Naive B cell (primary cell): ENCODE measurements at places on chromosomes 7 and 10.

DNA sequence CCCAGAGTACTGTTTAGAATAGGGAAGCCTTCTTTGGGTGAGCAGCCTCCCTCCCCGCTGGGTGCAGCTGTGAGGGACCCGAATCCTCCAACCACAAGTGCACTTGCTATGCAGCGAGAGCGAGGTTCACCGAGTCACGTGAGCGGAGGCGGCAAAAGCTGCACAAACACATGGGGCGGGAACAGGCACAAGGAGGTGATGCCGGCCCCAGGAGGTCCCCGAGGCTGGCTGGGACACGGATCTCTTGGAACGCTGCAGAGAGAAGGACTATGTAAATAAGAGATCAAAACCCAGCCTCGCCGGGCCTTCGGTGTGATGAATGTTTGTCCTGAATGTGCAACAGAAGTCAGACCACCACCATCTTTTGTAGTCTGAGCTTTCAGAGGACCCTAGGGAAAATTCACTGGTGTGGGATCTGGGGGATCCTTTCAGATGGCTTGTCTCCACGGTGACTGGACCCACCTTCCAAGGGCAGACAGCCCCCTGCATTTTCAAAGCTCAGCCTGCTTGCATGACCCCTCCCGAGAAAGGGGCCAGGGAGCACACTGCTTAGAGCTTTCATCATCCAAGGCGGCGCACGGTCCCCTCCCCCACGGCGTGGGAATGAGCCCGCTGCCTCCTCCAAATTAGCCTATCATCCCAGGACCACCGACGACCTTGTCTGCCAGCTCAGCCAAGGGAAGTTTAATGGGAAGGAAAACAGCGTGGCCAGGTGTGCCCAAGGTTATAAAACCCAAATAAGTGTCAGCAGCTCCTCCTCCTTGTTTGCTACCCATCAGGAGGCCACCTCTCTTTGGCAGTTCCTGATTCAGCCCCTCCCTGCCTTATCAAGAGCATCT lies 327.7 kb downstream of the CXCL12 start:
- no peak for DNase-seq

DNA sequence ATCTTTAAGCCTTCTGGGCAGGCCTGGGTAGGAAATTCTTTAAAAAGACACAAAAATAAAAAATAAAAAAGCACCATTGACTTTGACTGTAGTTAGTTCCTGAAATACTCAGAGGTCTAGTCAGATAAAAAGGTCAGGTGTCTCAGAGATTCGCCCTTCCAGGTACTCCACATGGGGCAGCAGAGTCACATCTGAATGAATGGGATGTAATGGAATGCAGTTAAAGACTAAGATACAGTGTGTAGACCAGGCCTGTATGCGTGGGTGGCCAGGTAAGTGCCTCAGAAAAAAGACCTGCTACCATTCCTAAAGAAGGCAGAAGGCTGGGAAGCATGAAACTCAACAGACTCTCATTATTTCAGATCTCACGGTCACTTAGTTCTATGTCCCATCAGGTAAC lies 68.6 kb upstream of the SEM1 start:
- no peak for DNase-seq

DNA sequence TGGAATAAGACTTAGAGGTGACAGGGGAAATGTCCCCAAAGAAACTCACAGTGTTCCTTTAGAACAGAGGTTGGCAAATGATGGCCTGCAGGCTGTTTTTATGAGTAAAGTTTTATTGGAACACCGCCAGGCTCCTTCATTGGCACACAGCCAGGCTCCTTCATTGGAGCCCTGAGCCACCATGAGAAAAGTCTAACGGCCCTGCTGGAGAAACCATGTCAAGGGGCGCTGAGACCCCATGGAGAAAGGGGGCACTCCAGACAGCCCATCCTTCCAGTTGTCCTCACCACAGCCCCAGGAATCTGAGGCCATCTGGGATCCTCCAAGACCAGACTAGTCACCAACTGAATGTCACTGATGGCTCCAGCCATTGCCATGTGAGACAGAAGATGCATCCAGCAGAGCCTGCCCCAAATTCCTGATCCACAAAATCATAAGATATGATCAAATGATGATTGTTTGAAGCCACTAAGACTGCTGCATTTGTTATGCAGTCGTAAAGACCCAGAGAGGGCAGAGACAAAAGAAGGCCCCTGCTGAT lies 88.2 kb upstream of the GPR26 start:
- DNase-seq: no peak

DNA sequence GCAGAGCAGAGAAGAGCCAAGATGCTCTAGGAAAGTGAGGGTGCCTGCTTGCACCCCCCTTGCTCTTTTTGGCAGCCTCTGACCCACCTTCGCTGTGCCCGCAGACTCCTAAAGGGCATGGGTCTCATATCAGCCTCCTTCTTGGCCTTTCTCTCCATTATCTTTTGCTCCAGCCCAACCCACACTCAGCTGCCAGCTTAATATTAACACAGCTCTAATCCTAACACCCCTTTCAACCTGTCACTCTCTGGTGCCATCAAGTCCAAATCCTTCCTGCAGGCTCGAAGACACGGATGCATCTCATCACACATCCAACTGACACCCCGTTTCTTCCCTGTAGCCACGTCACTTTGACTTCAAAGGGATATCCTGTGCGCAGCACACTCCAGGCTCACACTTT lies 171.6 kb upstream of the AUTS2 start:
- DNase-seq: no peak
